Activated CD4-positive, alpha-beta T cell treated with anti-CD3 and anti-CD28 coated beads for 36 hours (primary cell): ENCODE measurements at places on chromosomes 16 and 17.

- H3K27me3 ChIP-seq = peaks cover 2% of the 10 kb centered on the region
- no peak overlapping the region for H3K27ac ChIP-seq
- no peak overlapping the region for H3K4me3 ChIP-seq
Measured at GRCh38 chr17:19470530-19471261, 59.7 kb downstream of the RNF112 start.

DNA sequence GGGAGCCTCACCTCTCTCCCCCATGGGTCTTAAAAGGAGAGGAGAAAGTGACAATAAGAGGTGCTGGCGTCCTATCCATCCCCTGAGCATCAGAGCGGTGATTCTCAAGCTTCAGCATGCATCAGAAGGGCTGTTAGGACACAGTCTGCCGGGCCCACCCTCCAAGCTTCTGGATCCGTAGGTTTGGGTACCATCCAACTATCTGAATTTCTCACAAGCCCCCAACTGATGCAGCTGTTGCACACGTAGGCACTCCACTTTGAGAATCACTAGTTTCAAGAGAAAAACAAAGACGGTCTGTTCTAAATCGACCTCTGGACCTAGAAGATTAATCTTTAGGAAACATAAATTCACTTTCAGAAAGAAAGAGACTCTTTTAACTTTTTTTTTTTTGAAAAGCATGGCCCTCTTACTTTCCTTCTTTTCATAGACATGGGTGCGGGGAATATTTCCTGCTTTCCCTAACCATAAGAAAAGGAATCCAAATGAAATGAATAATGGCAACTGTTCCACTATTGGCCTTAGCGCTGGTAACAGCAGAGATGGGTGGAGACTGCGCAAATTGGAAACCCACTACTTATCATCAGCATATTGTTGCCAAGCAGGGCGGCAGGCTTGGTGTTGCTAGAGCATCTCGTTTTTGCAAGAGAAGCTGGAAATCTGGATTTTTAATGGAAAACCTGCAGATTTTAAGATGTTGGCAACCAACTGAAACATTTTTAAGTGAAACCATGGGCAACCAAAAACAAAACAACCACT is 144.4 kb downstream of the GAS7 start:
- H3K4me1 ChIP-seq = no peaks in the 10 kb centered on the region
- no peak for DNase-seq
- H3K27me3 ChIP-seq = no peaks in the 10 kb centered on the region
- H3K36me3 ChIP-seq = no peaks in the 10 kb centered on the region

GRCh38 chr16:78474762-78475161 is 375.3 kb downstream of the WWOX start:
- no peak for DNase-seq
- no peaks in the 10 kb centered on the region for H3K27me3 ChIP-seq
- no peaks in the 10 kb centered on the region for H3K36me3 ChIP-seq
- no peaks in the 10 kb centered on the region for H3K4me1 ChIP-seq

DNA sequence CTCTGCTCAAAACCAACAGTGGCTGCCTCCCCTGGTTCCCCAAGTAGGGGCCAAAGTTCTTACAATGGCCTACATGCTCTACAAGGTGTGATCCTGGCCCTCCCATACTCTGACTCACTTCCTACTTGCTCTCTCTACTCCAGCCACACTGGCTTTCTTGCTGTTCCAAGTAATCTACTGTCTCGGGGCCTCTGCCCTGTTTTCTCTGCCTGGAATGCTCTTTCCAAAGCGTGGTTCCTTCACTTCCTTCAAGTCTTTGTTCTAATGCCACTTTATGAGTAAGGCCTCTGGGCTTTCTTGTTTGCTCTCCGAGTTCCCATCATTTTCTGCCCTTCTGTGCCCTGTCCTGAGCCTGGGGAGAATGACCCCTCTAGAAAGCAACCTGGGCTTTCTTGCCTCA is 4.1 kb upstream of the CDH3 start:
- DNase-seq = no peak
- H3K36me3 ChIP-seq = no peaks in the 10 kb centered on the region

GRCh38 chr16:89002851-89003830 is 26.1 kb upstream of the CBFA2T3 start:
- H3K27ac ChIP-seq = no peak overlapping the region
- peaks cover 11% of the 10 kb centered on the region for H3K4me1 ChIP-seq
- DNase-seq = no peak
- H3K4me3 ChIP-seq = no peak overlapping the region
- peaks cover 12% of the 10 kb centered on the region for H3K27me3 ChIP-seq
